NCI-H1048 (cell line): ENCODE measurements at places on chromosomes 13 and 19.

- DNase-seq, result no peak
Observed at GRCh38 chr13:59750860-59751259, 412.9 kb downstream of the DIAPH3 start.

DNA sequence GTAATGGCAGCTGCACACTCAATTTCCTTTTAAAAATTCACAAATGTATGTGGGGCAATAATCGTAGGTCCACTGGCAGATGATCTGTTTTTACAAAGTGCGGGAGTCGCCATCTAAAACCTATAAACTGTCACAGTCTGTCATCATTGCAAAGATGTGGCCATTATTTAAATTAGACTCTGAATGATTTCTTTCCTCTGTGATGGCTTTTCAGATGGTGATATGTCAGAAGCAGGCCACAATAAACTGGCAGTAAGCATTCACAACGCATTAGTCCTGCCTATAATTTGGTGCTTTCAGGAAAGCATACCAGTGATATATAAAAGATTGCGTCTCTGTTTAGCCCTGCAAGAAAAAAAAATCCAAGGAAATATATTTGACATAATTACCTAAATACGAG, 226.8 kb downstream of the TBC1D4 start:
- DNase-seq, result no peak

DNA sequence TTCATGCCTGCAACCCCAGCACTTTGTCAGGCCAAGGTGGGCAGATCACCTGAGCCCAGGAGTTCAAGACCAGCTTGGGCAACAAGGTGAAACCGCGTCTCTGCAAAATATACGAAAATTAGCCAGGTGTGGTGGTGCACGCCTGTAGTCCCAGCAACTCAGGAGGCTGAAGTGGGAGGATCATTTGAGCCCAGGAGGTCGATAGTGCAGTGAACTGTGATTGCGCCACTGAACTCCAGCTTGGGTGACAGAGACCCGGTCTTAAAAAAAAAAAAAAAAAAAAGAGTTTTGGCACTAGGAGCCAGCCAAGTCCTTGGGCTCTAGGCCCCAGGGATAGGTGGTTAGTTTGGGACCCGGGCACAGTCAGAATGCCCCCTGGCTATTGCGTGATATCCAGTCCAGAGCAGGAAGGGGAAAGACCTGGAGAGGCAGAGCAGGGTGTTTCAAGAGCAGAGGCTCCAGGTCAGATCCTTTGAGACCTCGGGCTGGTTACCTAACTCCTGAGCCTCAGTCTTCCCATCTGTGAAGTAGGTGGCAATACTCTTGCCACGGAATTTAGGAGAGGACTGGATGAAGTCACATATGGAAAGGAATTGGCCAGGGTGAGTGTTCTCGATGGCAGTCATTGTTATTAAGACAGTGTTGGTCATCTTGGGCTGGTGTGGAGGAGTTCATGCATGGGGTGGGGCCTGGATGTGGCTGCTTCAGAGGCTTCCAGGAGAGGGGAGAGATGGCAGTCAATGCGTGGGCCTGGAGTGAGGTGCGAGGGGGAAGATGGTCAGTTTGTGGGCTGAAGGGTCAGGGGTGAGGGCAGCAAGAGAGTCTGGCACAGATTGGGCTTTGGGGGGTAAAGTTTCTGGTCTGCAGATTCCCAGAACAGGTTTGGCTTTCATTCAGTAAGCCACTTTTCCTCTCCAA, 2.8 kb downstream of the PPP1R37 start:
- DNase-seq, result no peak

DNA sequence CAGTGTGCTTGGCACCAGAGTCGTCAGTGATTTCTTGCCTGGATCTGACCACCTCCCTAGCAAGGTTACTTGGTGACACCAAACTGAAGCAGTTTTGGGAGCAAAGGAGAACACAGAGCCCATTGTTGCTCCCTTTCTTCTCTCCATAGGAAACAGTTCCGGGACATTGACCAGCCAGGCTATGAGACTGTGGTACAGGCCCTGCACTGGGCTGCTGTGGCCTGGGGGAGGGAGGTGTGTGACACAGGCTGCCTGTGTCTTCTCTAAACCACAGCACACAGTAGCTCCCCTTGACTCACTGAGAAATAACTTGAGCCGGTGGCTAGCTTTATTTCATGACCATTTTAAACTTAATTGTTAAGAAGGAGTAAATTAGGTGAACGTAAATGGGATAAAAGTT, 214.8 kb upstream of the UBL3 start:
- DNase-seq, result no peak

DNA sequence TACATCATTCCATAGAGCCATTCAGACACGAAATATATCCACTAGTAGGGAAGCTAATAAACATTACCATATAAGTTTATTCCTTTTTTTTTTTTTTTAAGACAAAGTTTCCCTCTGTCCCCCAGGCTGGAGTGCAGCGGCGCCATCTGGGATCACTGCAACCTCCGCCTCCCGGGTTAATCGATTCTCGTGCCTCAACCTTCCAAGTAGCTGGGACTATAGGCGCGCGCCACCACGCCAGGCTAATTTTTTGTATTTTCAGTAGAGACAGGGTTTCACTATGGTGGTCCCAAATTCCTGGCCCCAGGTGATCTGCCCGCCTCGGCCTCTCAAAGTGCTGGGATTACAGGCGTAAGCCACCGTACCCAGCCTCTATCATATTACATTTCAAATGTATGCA, 612 bp upstream of the ZNF154 start:
- no peak for DNase-seq
